Activated T-helper 1 cell treated with anti-CD3 and anti-CD28 coated beads, Interleukin-12 subunit alpha, Interleukin-12 subunit beta, Interleukin-2, Interleukin-4 antibody, amounts not matched to agents 30 ng/mL and 10 ng/mL and 1 ng/mL, durations not matched to agents 14 hours and 24 hours and 36 hours (primary cell): ENCODE measurements at places on chromosomes 2 and 18. TPM values are rescaled to one million over a fixed set of nuclear protein-coding genes. Genes with fewer than 3 reads are reported as not detected.

- no peak for DNase-seq
- H3K27me3 ChIP-seq: no peaks in the 10 kb centered on the region
Observed at GRCh38 chr18:59359576-59359952, 499 bp upstream of the LMAN1 start.

GRCh38 chr18:32351032-32351431, 119.7 kb downstream of the GAREM1 start:
- H3K27ac ChIP-seq: no peak overlapping the region
- DNase-seq: no peak

- no peaks in the 10 kb centered on the region for H3K4me1 ChIP-seq
- H3K27me3 ChIP-seq: peaks cover 2% of the 10 kb centered on the region
- H3K36me3 ChIP-seq: no peaks in the 10 kb centered on the region
- no peak overlapping the region for H3K4me3 ChIP-seq
- no peak overlapping the region for H3K27ac ChIP-seq
- DNase-seq: no peak
Observed at GRCh38 chr2:11513319-11513718, 20.5 kb upstream of the GREB1 start.

DNA sequence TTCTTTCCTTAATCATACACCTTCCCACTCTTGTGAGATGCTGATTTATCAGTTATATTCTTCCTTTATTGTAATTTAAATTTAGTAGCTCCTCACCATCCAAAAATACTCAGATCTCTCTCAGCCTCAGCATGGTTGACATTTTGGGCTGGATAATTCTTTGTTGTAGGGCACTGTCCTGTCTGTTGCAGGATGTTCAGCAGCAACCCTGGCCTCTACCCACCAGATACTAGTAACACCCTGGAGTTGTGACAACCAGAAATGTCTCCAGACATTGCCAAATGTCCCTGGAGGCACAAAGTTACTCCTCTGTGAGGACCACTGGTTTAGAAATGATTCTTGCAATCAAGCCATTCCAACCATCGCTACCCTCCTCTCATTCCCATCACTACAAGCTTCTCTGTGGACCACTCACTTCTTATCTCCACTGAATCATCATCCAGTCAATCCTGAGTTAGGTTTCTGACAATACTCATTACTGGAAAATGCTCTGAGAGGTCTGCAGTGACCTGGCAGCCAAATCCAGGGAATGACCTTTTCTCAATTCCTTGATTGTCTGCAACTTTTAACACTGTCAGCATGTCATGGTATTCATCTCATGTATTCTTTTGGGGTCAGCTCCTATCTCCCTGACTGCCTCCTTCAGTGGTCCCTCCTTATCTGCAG, 43.3 kb downstream of the OSBPL6 start:
- no peak overlapping the region for H3K4me3 ChIP-seq
- no peak for DNase-seq

The SAG gene
- total RNA-seq: 0.08 and 0.32 TPM in 2 replicates

DNA sequence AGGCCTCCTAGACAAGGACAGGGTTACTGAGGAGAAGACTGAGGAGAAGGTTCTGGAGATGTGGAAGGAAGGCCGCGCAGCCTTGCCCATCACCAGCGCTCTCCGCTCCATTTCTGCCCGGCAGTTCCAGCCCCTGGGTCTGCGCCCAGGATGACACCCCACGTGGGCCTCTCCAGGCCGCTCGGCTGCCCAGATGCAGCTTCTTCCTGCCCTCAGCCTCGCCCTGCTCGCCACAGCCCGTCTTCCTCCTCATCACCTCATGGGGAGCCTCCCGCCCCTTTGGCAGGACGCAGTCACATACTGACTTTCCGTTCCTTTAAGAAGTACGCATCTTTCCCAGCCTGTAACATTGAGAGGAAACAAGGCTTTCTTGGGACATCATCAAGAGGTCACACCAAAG, 37.1 kb downstream of the SNTG2 start:
- DNase-seq: no peak
- no peaks in the 10 kb centered on the region for H3K4me1 ChIP-seq
- H3K4me3 ChIP-seq: no peak overlapping the region
- peaks cover 8% of the 10 kb centered on the region for H3K27me3 ChIP-seq

- no peak for DNase-seq
- H3K27ac ChIP-seq: no peak overlapping the region
- peaks cover 5% of the 10 kb centered on the region for H3K27me3 ChIP-seq
Observed at GRCh38 chr18:25360301-25360899, 8.4 kb upstream of the ZNF521 start.
